NT2/D1 (cell line): ENCODE measurements at places on chromosomes 6 and 20.

DNA sequence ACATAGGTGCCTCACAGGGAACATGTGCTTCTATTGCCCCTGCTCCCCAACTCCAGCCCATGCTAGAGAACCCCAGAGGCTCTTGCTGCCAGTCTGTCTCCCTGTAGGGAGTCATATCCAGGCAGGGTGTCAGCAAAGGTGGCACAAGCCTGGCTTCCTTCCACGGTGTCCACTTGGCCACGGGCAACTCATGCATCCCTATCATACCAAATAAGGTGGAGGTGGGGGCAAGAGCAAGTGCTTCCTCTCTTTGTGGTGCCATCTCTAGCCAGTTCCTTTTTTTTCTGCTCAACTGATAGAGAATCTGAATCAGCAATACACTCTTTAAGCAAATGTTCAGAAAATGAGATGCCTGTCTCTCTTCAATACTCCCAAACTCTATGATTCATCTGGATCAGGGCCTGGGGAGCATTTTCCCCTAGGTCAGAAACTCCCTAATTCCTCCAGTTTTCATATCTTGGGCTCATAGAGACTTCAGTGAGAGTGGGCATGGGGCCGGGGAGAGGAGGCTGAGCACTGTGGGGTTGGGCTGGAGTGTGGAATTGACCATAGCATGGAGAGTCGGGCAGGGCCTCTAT is 105.1 kb upstream of the GPR6 start:
- DNase-seq, result no peak

GRCh38 chr6:155455766-155456165 is at the start of gene NOX3:
Gene NOX3 (minus strand): TSS chr6:155455839. CDS start chr6:155455800, 39 bp downstream.
- DNase-seq, result no peak

GRCh38 chr20:14685183-14685582 is 347.8 kb upstream of the FLRT3 start:
- no peak for DNase-seq

- DNase-seq, result no peak
Measured at GRCh38 chr20:48846516-48847492, 19.0 kb upstream of the PREX1 start.

- DNase-seq, result no peak
Measured at GRCh38 chr6:162124710-162125435, 602.7 kb downstream of the PRKN start.

GRCh38 chr6:21900730-21901129 is 307.2 kb downstream of the SOX4 start:
- DNase-seq, result no peak

DNA sequence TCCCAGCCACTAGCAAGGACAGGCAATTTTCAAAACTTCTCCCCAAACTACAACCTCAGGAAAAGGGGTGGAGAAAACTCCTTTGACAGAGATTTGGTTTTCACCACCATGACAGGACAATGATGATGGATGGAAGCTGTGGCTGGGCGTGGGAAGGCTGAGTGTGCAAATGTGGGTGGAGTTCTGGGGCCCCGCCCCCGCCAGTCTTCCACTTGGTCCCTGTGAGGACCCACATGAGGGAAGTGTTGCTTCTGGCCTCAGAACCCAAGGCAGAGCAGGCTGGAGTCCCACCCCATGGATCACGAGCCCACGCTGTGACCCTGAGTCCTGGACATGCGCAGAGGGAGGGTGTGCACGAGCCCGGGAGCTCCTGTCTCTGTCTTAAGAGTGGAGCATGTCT is 21.5 kb upstream of the MRGBP start:
- no peak for DNase-seq

DNA sequence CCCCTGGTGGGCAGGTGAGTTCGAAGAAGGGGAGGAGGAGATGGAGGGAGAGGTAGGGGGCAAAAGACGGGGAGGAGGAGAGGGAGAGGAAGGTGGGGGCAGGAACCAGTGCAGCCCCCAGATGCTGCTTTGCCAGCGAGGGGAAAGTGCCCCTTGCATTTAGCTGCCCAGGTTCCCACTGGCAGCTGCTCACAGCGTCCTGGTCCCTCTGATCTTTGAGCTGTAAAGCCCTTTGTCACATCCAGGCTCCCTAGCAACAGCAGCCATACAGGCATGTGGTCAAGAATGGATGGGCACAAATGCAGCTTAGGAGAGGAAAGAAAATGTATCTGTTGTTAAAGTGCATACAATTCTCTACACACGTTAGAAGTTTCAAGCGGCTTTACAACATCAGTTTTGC is 160.9 kb downstream of the CD83 start:
- no peak for DNase-seq

DNA sequence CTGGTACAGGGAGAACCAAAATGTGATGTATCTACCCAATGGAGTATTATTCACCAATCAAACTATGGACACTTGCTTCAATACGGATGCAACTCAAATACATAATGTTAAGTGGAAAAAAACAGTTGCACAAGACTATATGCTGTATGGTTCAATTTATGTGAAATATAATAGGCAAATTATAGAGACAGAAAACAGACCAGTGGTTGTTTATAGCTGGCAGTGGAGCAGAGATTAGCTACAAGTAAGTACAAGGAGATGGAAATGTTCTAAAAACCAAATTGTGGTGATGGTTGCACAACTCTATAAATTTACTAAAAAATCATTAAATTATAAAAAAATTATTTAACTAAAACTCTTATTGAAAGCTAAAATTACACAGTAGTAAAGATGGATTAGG is 113.2 kb downstream of the PRDM1 start:
- no peak for DNase-seq

- DNase-seq, result no peak
Measured at GRCh38 chr6:75503291-75503690, 9.7 kb upstream of the FILIP1 start.

DNA sequence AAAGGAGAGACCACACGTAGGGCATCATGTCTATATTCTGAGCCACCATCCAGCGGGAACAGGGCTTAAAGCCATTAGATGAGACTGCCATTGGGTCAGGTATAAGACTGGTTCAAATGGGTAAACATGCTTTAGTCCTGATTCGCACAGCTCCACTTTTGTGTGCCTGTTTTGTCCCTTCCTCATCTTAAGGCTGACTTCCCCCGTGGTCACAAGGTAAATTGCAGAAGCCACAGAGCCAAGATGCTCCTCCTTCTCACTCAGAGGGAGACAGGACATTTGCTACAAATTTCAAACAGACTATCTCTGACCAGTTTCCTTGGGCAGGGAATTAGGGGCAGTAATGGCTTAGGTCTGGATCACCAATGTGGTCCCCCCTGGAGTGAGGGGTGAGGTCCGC is 11.4 kb upstream of the IFNGR1 start:
- no peak for DNase-seq

GRCh38 chr20:61588411-61589385 is 336.6 kb downstream of the CDH4 start:
- DNase-seq, result no peak

GRCh38 chr6:164925681-164926530 is 383.5 kb downstream of the C6orf118 start:
- no peak for DNase-seq

GRCh38 chr20:33909331-33909921 is 84.3 kb upstream of the RALY start:
- peak; percentile 32 for DNase-seq

GRCh38 chr6:168007592-168008338 is 10.3 kb downstream of the KIF25 start:
- DNase-seq, result no peak

GRCh38 chr6:170424604-170425126 is 118.1 kb downstream of the FAM120B start:
- no peak for DNase-seq

DNA sequence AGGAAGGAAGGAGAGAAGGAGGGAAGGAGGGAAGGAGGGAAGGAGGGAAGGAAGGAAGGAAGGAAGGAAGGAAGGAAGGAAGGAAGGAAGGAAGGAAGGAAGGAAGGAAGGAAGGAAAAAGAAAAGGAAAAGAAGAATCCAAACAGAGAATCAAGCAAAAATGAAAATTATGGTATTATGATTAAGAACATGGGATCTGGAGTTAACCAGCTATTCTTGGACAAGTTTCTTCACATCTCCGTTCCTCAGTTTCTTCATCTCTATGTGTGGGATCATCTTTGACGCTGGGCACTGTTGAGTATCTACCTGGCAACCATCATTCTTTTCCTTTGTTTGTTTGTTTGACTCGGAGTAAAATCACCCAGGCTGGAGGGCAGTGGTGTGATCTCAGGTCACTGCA is 71.6 kb downstream of the ZNF217 start:
- no peak for DNase-seq

- DNase-seq, result no peak
Measured at GRCh38 chr6:45423824-45424450, 46.2 kb upstream of the SUPT3H start.

DNA sequence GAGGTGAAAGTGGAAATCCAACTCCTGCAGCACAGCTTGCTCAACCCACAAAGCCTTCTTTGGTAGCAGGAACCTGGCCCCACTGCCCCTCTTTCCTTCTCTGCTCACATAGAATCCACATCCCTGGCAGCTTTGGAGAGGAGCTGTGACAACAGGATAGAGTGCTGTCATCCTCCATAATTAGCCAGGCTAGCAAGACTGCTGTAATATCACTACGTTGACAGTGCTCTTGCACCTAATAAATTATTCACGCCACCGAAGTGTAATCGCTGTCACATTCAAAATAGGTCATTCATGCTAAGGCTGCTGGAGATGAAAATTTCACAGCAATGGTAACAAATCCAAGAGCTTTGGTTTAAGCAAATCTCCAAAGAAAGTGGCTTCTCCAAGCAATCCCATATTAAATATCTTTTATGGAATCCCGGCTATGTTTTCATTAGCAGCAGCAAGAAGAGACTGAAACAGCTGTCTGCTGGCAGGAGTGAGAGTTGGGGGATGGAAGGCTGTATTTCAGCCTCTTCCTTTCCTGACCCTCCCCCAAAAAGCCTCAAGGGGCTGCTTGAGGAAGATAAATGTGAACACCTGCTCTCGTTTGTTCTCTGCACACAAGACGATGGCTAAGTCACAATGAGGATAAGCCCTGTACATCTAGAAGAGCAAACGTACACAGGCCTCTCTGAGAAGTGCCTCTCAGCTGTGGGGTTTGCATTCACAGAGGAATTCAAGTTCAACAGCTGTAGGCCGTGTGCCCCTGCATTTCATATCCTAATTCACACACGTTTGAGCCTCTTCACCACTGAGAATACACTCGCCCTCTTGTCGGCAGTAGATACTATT is 16.5 kb downstream of the RIPOR2 start:
- no peak for DNase-seq

GRCh38 chr6:19803331-19804204 is 33.6 kb upstream of the ID4 start:
- no peak for DNase-seq

DNA sequence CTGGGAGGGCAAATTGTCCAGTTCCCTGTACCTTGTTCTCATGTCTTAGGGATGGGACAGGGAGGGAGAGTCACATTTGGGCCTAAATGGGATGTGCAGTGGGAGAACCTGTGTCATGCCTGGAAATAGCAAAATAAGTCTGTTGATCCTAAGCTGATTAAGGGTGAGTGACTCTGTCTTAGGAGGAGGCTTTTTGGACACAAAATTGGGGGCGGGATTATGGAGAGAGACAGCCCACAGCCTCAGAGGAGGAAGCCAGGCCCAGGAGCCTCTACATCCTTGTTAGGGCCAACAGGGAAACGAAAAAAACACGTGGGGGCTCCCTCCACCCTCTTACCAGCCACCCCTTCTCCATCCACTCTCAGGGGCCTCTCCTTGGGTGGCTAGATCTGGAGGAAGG is 2.2 kb downstream of the KCNB1 start:
- DNase-seq, result no peak

GRCh38 chr20:14521436-14521835 is 184.0 kb upstream of the FLRT3 start:
- no peak for DNase-seq

DNA sequence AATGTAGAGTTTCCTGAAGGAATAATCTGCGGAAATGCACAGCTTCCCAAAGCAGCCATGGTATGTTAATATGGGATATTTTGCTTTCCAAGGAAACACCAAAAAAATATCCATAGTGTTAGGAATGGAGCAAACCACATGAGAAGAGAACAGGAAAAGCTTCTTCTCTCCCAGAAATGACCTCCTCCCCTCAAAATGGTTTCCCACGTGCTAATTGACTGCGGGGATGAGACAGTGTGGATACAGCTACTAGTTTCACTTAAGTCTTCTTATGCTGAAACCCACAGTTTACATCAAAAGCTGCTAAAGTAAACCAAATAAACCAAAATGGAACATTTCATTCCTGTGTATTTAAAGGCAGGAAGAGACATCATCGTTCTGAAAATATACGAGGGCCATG is 69.4 kb downstream of the FYN start:
- DNase-seq, result no peak

DNA sequence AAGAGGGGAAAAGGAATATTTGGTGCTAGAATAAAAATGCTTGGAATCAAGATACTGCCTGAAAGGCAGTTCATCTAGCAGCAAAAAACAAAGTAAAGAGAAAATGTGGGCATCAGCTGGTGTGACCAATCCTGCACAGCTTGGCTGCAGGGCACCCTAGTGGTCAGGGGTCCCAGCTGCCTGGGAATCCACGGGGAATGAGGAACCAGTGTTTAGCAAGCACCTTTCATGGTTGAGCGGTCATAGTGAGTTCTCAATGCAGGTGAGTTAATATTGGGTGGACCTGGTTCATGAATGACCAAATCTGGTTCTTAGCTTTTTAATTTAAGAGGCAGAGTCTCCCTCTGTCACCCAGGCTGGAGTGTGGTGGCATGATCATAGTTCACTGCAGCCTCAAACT is 53.3 kb downstream of the CAP2 start:
- DNase-seq, result no peak

DNA sequence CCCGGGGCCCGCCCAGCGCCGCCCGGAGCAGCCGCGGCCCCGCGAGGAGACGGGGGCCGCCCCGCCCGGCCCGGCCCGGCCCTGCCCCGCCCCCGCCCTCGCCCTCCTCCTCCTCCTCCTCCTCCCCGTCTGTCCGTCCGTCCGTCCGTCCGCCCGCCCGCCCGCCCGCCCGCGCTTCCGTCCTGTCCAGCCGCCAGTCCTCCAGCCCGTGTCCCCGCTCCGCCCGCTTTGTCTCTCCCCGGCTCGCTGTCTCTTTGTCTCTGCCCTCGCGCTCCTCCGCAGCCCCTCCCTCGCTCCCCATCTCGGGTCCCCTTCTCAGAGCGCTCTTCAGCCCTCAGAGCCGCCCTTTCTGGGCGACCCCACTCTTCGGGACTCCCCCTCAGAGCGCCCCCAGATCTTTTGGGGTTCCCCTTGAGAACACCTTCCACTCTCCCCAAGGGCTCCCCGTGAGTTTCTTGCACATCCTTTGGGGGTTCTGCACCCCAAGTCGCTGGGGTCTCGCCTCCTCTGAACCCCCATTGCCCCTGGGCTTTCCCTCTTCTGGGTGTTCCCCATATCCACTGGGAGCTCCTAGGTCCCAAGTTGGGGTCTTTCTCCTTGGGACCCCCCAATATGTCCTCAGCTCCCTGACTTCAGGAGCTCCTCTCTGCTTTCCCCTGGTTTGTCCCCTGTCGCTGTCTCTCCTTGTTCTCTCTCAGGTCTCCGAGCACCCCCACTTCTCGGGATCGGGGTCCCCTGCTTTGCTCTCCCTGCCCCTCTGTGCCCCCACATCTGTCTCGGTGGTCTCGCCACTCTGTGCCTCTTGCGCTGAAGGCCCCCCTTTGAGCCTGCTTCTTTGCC is 79.5 kb upstream of the MYL9 start:
- DNase-seq, result no peak
